ENCODE measurements at places on chromosomes 11 and 22.

GRCh38 chr22:50506611-50507420 is 686 bp downstream of the LMF2 start:
- no peak for DNase-seq

DNA sequence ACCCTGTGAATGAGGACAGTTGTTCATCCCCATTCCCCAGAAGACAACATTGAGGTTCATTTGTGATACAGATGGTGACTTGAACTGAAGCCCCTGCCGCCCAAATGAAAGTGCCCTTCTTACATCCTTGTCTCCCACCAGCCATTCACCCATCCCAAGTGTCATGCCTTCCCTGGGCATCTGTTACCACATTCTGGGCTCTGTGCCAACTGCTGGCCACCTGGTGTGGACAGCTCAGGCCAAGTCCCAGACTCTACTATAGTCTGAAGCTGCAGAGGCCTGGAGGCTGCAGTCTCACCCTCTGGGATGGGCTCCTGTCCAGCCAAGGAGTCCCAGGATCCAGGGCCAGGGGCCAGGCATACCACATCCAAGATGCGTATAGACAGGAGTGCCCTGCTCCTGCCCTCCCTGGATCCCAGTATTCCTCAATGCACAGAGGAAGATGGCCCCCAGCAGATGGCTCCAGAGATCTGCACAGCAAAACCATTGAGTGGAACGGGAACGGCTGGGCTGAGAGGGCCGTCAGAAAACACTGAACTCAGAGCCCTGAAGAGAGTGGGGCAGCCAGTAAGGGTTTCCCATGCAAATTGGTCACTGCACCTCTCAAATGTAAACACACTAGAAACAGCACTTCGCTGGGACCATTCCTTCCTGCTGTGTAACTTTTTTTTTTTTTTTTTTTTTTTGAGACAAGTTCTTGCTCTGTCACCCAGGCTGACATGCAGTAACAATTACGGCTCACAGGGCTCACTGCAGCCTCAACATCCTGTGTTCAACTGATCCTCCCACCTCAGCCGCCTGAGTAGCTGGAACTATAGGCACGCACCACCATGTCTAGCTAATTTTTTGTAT is 22.8 kb downstream of the ARRB1 start:
- DNase-seq = peak; percentile 32

- DNase-seq = no peak
Measured at GRCh38 chr11:13008625-13009475, at the start of gene RASSF10. TSS of gene RASSF10 (plus strand) at chr11:13009316. CDS start at chr11:13009577, 261 bp downstream.

- DNase-seq = no peak
Measured at GRCh38 chr11:73961321-73961720, 10.5 kb downstream of the DNAJB13 start.

- DNase-seq = no peak
Measured at GRCh38 chr11:95577716-95578460, 211.7 kb downstream of the FAM76B start.

DNA sequence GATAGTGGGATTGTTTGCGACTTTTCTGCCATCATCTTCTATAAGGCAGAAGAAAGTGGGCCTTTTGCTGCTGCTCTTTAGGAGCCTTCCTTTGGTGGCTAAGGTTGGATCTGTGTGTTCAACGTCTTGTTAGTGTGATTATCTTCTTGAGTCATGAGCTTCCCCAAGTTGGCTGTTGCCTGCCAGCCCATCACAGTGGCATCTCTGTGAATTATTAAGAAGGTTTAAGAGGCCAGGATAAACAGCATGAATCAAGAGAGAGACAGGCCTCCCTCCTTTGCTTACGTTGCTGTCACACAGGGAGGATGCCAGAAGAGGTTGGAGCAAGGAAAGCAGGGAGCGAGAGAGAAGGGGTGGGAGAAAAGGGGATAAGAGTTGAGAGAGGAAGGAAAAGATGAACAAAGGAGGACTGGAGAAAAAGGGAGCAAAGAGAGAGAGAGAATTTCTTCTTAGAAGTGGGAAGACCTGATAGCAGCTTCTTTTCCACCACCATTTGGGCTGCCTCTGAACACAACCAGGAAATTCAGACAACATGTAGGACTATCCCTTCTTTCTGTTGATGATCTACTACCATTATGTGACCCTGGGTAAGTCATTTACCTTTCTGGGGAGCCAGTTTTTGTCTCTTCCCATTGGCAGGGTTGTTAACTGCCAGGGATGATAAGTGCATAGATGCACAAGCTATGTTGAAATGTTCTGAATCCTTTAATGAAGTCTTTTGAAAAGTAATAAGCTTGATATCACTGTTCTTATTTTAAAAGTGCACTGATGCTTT is 126.5 kb downstream of the NAV2 start:
- DNase-seq = no peak

DNA sequence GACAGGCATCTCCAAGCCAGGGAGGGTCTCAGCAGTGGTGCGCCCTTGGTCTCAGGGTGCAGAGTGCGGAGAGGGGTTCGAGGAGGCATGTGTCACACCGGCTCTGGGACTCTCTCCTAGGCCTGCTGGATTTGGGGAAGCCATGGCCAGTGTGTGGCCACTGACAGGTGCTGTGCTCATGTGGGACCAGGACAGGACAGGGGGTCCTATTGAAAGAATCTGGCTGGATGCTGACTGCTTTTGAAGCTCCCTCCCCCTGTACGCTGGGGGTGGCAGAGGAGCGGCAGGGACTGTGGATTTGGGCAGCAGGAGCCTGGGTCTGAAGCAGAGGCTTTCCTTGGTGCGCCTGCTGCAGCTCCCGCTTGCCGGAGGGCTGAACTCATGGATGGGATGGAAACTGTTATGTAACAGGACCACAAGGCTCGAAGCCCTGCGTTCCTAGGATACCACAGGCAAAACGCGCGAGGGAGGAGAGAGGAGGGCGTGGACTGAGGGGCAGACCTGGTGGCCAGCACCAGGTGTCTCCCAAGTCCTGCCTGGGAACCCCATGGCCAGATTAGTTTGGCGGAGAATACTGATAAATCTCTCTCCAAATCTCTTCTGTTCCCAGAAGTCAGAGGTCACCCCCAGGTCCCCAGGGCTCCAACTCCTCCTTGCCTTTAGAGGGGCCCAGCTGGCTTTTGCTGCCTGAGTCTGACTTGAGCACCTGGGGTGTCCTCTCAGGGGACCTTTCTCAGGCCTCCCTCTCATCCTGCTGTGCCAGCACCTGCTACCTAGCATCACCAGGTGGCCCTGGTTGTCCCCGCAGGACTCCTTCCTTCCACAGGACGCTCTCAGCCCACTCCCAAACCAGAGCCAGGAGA is 13.8 kb upstream of the TEF start:
- no peak for DNase-seq

GRCh38 chr22:40819599-40820140 is 524 bp upstream of the SLC25A17 start:
- DNase-seq = no peak

DNA sequence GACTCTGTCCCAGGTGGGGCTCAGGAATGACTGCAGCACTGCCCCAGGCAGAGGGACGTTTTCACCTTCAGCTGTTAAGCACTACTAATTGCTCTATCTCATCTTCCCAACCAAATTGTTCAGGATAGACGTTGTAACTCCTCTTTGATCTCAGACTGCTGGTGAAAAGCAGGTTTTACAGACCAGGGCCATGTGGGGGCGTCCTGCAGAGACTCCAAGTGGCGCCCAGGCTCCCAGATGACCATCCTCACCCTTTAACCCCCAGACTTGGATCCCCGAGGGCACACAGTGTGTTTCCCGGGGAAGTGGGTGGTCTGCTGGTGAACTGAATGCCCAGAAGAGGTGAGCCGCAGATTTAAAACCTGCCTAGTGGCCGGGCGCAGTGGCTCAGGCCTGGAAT is 23.9 kb downstream of the FADD start:
- DNase-seq = no peak

- peak; percentile 39 for DNase-seq
Measured at GRCh38 chr11:19076744-19077589, 16.4 kb upstream of the MRGPRX2 start.

GRCh38 chr22:38177044-38177443 is 4.6 kb downstream of the PLA2G6 start:
- no peak for DNase-seq

- no peak for DNase-seq
Measured at GRCh38 chr11:79864882-79865281, 424.1 kb upstream of the TENM4 start.

GRCh38 chr22:48888466-48889208 is 939.0 kb downstream of the BRD1 start:
- no peak for DNase-seq

DNA sequence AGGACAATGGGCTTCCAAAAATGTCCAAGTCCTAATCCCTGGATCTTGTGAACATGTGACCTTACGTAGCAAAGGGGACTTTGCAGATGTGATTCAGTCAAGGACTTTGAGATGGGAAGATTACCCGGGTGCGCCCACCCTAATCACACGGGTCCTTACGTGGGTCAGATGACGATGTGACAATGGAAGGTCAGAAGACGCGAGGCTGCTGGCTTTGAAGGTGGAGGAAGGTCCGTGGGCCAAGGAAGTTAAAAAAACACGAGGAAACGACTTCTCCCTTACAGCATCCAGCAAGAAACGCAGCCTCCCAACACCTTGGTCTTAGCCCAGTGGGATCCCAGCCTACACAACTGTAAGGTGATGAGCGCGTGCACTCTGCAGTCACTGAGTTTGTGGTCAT is 860.1 kb downstream of the TBC1D22A start:
- DNase-seq = no peak

DNA sequence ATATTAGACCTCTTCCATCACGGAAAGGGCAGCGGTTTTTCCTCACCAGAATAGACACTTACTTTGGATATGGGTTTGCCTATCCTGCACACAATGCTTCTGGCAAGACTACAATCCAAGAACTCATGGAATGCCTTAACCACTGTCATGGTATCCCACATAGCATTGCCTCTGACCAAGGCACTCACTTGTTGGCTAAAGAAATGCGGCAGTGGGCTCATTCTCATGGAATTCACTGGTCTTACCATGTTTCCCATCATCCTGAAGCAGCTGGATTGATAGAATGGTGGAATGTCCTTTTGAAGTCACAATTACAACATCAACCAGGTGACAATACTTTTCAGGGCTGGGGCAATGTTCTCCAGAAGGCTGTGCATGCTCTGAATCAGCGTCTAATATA is 20.8 kb downstream of the MS4A4E start:
- DNase-seq = no peak

DNA sequence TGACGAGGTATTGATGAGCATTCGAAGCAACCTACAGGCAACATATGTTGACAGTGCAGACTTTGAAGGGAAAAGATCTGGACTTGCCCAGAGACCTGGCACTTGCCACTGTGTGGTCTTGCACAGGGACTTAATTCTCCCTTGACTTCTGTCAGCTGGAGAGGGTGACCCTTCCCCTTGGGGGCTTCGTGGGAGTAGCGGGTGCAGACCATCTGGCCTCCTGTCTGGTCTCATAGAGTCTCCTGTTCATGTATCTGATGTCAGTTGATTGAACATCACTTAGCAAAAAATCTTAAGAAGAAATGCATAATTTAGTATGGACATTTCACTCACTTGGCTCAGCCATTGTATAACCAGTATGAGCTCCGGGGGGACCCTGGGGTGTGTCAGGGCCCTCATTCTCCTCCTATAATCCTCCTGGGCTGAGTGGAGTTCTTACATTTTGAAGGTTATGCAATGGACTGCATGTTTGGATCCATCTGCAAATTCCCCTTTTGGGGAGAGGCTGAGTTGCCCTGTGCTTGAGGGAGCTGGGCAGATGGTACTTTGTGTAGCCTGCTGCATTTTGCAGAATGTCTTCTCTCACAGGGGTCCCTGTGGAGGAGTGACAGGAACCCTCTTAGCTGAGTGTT is 13.0 kb downstream of the BCR start:
- no peak for DNase-seq

- no peak for DNase-seq
Measured at GRCh38 chr22:28948424-28948823, 65.1 kb downstream of the ZNRF3 start.

DNA sequence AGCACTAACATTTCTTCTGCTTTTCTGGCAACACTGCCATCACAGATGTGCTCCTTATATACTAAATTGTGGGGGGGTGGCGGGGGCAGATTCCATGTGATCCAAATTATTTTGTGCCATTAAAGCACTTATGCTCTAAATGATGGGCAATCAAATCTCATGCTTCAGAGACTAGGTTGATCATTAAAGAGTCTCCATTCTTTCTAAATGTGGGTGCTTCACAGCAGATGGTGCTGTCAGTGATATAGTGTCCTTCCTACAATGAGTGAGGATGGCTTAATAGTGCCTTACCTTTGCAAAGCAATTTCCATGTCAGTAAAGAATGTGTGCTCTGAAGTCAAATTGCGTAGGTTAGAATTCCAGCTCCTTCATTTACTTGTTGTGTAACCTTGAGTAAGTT is 589.8 kb downstream of the ETS1 start:
- no peak for DNase-seq

GRCh38 chr11:76023236-76024068 is 182.8 kb downstream of the WNT11 start:
- no peak for DNase-seq

DNA sequence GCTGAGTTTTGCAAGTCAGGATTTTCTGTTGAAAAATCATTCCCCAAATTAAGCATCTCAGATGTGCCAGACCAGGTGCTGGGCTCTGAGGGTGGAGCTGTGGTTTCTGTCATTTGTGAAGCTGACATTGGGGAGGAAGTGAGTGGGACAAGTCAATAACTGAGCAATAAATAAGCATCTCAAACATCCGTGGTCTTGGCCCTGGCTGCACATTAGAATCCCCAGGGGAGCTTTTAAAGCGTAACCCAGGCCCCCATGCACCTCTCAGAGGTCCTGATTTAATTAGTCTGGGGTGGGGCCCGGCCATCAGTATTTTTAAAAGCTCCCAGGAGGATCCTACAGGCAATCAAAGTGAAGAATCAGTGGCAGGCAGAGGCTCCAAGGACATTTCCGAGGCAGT is 420.0 kb downstream of the MN1 start:
- no peak for DNase-seq

- peak; percentile 30 for DNase-seq
Measured at GRCh38 chr11:108592591-108593213, 866 bp downstream of the EXPH5 start.

DNA sequence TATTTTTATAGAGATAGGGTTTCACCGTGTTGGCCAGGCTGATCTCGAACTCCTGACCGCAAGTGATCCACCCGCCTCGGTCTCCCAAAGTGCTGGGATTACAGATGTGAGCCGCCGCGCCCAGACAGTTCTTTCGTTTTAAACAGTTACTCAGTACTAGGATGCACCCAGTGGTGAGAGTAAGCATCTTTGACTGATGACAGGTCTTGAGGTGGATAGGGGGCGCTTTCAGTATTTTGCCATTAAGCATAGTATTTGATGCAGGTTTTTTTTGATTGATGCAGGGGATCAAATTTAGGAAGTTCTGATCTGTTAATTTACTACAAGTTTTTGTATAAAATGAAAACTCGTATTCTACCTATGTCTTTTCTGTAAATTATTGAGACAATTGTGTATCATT is 13.2 kb upstream of the TRIM34 start:
- no peak for DNase-seq

- no peak for DNase-seq
Measured at GRCh38 chr11:57648801-57649735, 644 bp downstream of the YPEL4 start.
